LHCN-M2 (cell line): ENCODE measurements at places on chromosomes 13 and 19. TPM values are rescaled to one million over a fixed set of nuclear protein-coding genes. Genes with fewer than 3 reads are reported as not detected.

- peak; percentile 50 for DNase-seq
Observed at GRCh38 chr19:30662211-30662861, 290.2 kb downstream of the ZNF536 start.

DNA sequence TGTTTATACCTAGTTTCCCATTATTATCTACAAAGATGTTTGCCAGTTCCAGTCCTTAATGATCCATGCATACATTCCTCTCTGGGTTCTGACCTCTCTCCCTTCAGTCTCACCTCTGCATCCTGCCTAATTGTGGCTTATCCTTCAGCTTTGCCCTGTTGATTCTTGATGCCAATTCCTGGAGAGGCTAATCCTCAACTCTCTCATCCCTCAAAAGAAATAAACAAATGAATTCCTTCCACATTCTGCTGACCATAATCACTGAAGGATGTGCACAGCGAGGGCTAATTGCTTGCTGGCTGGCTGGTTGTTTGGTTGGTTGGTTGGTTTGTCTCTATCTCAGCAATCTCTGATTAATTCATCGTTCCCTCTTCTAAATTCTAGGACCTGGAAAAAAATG lies 113.8 kb downstream of the IRS2 start:
- no peak for DNase-seq

- no peak for DNase-seq
Observed at GRCh38 chr13:111855191-111855590, 211.8 kb upstream of the SOX1 start.

GRCh38 chr19:41223431-41224234 lies 4.6 kb downstream of the AXL start:
- peak; percentile 93 for DNase-seq

DNA sequence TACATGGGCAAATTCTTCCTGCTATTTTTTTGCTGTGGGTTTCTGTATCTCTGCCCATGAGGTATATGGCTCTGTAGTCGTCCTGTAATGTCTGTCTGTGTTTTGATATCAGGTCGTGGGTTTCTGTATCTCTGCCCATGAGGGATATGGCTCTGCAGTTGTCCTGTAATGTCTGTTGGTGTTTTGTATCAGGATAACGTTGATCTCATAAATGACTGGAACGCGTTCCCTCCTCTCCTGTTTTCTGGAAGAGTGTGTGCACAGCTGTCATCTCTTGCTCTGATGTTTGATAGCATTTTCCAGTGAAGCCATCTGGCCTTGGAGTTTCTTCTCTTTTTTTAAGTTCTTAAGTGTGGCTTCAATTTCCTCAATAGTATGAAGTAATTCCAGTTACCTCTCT lies 57.2 kb downstream of the SOX1 start:
- no peak for DNase-seq

DNA sequence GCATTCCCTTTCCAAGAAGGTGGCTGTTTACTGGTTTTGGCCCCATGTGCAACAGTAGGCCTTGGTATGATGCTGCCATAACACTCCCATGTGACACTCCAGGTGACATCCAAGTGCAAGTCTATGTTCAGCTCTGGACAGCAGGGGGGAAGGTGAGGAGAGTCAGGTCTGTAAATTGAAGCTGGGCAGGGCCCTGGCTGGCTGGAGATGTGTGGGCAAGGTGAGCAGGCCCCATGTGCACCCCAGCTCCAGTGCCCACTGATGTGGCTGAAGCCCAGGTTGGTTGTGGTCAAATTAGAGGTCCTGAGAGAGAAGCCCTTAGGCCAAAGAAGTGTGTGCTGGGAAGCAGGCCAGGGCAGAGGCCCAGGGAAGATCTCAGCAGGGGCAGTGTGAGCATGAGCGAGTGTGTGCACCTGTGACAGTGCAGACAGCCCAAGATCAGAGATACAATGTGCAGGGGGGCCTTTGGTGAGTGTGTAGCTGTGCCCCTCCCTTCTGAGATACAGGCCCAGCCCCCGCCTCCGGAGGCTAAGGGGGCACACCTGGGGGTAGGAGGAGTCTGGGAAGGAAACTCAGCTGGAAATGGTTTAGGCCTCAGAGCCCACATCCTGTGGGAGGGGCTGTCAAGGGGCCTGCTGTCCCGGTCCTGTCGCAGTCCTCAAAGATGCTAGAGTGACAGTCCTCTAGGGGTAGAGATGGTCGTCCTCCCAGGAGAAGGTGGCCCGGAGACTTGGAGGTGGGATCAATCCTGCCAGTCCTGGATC lies 18.6 kb downstream of the DEDD2 start:
- DNase-seq, result no peak

GRCh38 chr19:39196860-39197562 lies at the start of gene NCCRP1:
Gene NCCRP1, plus strand, starts transcription at chr19:39196964. Its CDS starts 19 bp downstream, at chr19:39196983.
- no peak for DNase-seq

DNA sequence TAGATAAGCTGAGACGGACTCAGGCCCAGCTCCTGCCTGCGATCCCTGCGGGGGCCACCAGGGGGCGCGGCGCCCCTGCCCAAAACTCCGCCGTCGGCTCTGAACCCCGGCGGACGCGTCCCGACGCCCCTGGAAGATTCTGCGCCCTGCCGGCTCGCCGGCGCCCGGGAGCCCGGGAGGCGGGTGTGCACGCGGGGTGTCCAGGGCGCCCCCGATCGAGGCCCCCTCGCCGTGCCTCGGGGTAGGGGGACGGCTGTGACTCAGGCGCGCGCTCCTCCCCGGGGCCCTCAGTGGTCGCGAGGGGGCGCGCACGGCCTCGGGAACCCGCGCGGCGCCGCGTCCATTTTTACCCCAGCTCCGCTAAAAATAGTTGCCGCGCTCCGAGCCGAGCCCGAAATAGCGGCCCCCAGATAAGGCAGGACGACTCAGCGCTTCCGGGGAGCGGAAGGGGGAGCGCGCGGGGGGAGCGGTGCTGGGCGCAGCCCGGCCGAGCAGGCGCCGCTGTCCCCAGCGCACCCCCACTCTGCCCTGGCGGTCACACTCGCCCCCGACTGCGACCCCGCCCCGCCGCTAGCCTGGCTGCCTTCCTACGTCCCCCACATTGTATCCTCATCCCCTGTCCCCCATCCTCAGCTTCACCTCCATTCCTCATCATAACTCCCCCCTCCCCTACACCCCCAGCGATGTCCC lies 16.0 kb upstream of the ERCC1 start:
- DNase-seq, result peak; percentile 81

DNA sequence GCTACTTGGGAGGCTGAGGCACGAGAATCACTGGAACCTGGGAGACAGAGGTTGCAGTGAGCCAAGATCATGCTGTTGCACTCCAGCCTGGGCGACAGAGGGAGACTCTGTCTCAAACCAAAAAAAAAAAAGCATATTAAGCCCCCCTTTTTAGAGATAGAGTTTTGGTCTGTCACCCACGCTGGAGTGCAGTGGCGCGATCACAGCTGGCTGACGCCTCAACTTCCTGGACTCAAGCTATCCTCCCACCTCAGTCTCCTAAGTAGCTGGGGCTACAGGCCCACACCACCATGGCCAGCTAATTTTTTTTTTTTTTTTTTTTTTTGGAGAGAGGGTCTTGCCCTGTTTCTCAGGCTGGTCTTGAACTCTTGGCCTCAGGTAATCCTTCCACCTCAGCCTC lies 34.2 kb upstream of the MAP3K10 start:
- no peak for DNase-seq

GRCh38 chr19:34707661-34708060 lies 26.4 kb upstream of the ZNF181 start:
- no peak for DNase-seq

DNA sequence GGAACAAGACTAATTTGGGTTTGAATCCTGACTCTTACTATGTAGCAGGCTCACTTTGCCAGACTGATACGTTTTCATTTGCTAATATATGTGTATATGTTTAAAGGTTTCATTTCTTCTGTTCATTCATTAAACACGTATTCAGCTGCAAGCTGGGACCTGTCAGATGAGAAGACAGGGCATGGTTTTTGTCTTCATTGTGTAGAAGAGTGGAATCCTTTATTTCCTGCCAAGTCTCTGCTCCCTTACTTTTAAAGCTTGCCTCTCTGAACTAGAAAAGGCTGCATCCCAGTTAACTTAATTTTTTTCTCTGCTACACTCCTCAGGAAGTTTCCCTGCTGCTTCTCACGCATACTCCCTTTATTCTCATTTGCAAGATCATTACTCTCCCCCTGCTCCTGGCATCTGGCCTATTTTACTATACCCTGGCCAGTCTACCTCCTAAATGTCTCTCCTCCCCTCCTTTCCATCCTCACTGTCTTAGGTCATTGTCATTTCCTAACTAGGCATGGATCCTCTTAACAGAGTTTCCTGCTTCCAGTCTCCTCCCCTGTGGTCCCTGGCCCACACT lies 141.0 kb upstream of the TMTC4 start:
- no peak for DNase-seq

GRCh38 chr19:42316223-42317211 lies 3.4 kb downstream of the TMEM145 start:
- DNase-seq, result peak; percentile 56

The POP4 gene
- 94.4 and 101 TPM in 2 replicates for total RNA-seq

The ICAM4 gene
- total RNA-seq, result not detected in 2 replicates
